Substantia nigra (tissue), 51 donors: ENCODE measurements at places on chromosomes 5 and 9.

- DNase-seq: no peak
Observed at GRCh38 chr9:17160327-17160726, 25.5 kb downstream of the CNTLN start.

DNA sequence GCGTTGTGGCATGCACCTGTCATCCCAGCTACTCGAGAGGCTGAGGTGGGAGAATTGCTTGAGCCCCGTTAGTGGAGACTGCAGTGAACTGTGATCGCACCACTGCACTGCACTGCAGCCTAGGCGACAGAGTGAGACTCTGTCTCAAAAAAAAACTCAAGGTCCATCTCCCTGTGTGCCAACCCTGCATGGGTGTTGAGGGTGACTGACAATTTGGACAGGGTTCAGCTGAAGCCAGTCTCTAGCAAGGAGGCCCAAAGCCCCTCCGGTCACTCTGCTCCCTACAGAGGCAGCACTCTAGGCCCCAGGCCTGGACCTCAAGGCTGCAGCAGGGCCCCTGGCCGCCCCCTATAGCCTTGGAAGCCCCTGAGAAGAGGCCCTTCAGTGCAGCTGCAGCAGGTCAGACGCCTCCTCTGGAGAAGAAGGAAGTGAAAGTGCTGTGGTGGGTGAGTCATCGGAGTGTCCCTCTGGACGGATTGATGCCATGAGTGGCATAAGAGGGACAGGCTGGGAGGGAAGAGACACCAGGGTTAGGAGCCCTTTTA is 39.2 kb upstream of the NEK6 start:
- peak; percentile 49 for DNase-seq

DNA sequence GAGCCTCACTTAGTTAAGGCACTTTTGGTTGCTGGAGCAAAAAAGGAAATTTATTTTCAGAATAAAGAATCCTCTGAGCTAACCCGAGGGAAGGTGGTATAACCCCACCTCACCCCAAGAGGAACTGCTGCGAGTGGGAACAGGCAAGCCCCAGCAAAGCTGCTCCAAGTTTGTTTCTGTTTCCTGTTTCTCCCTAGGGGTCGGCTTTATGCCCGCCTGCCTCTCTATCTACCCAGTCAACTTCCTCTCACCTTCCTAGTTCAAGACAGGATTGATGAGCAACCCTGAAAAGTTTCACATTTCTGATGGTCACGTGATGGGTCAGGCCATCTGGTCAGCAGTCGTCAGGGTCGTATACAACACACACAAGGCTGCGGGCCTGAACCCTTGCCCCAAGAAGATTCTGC is 31.1 kb downstream of the TRIO start:
- no peak for DNase-seq

DNA sequence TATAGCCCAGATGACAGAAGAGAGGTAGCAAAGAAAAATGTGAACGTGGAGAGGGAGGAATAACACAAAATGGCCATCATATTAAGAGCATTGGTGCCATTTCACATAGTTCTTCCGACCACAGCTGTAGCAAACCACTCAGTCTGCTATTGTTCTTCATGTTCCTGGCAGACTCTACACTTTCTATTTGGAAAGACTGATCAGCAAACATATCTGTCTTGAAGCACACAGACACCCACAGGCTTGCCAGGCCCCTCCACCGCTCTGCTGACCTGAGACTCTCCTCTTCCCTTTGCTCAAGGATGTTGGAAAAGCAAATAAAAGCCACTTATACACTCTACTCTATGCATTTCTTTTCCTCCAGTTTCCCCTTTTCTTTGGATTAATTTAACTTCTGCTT is 298.0 kb downstream of the FBXL7 start:
- no peak for DNase-seq

GRCh38 chr5:68884144-68884754 is 209.6 kb upstream of the SLC30A5 start:
- DNase-seq: no peak

GRCh38 chr9:16363916-16364315 is 506.6 kb downstream of the BNC2 start:
- no peak for DNase-seq

DNA sequence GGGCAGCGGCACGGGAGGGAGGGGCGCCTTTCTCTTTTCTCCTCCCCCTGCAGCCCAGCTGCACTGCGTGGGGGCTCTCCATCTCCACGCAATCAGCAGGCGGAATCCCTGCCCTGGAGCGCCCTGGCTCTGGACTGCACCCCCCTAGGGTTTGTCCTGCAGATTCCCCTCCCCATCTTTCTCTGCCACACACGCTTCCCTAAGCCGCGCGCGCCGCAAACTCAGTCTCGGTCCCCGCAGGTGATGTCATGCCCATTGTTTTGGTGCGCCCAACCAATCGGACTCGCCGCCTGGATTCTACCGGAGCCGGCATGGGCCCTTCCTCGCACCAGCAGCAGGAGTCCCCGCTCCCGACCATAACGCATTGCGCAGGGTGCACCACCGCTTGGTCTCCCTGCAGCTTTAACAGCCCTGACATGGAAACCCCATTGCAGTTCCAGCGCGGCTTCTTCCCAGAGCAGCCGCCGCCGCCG is at the start of gene KCNN2:
KCNN2 (plus strand) TSS at position 347 of the 473 bp plus-strand sequence; CDS start at position 417, 70 bp downstream.
- DNase-seq: peak; percentile 22

DNA sequence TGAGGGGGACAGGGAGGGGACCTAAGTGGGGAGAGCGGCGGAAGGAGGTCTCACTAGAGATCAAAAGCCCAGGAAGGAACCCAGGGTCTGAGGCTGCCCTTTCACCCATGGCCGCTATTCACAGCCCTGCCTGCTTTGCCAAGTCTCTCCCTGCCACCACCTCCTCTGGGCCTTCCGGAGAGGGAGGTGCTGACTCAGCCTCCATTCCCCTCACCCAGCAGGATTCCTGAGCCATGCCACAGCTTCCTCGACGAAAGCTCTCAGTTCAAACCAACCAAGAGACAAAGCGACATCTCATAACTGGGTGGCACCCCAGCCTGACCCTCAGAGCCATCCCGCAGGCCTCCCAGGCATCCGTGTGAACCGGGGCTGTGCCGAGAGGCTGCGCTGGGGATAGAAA is 36.7 kb downstream of the PAX5 start:
- no peak for DNase-seq

DNA sequence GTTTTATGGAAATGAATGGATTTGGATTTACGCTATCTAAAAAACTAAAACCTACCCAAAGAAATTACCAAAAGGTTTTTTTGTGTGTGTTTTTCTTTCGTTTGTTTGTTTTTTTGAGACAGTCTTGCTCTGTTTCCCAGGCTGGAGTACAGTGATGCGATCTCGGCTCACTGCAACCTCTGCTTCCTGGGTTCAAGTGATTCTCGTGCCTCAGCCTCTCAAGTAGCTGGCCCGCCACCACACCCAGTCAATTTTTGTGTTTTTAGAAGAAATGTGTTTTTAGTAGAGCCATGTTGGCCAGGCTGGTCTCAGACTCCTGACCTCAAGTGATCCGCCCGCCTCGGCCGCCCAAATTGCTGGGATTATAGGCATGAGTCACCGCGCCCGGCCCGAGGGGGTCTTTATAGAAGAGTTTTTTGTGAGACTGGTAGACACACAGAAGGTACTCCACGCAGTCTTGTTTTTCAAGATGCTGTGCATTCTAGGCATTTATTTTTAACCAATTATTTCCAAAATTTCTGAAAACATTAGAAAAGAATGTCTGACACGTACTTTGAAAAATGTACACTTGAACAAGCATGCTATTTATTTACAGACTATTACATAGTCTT is 75.7 kb downstream of the NR6A1 start:
- no peak for DNase-seq

- DNase-seq: no peak
Observed at GRCh38 chr5:80894083-80894482, 66.1 kb upstream of the RASGRF2 start.

- no peak for DNase-seq
Observed at GRCh38 chr5:127517110-127517479, 345 bp upstream of the PRRC1 start.

DNA sequence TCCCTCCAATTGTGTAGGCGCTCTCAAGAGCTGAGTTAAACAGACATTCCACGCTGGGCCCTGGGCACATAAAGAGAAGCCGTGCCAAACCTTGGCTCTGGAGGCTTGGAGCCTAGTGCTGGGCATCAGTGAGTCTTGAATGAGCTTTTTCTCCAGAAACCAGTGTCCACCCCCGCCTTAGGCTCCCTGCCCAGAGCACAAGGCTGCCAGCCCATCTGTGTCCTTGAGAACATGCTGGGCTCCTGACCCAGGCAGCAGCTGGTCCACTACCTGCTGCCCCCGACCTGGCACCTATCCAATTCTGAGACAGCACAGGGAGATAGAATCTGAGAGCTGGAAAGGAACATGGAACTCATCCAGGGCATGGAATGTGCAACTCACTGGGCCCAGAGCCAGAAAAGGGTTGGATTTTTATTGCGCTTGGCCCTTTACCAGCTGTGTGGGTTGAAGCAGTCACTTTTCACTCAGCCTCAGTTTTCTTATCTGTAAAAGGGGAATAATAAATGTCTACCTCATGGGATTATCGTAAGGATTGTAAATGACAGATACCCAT is 92.4 kb upstream of the CPLX2 start:
- peak; percentile 3 for DNase-seq

- no peak for DNase-seq
Observed at GRCh38 chr5:125042261-125042890, 295.9 kb upstream of the ZNF608 start.

GRCh38 chr9:124594225-124594624 is 87.0 kb upstream of the NR5A1 start:
- no peak for DNase-seq

DNA sequence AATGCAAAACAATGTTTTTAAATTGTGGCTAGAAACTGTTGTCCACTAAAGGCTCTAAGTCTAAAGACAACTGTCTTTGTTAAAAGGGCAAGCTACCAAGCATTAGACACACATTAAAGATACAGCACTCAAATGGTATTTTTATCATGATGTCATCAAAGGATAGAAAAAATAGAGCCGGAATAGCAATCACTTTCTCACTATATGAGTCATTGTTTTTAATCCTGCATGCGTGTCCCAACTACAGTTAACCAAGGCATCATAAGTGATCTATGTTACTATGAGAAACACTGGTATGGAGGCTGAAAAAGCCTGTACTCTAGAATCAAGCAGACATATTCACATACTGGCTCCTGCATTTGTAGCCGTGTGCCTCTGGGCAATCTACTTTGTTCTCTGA is 1.9 kb upstream of the PJA2 start:
- no peak for DNase-seq

- DNase-seq: no peak
Observed at GRCh38 chr9:12212860-12213259, 480.3 kb upstream of the TYRP1 start.

GRCh38 chr9:3224931-3225330 is 300.9 kb downstream of the RFX3 start:
- peak; percentile 44 for DNase-seq

DNA sequence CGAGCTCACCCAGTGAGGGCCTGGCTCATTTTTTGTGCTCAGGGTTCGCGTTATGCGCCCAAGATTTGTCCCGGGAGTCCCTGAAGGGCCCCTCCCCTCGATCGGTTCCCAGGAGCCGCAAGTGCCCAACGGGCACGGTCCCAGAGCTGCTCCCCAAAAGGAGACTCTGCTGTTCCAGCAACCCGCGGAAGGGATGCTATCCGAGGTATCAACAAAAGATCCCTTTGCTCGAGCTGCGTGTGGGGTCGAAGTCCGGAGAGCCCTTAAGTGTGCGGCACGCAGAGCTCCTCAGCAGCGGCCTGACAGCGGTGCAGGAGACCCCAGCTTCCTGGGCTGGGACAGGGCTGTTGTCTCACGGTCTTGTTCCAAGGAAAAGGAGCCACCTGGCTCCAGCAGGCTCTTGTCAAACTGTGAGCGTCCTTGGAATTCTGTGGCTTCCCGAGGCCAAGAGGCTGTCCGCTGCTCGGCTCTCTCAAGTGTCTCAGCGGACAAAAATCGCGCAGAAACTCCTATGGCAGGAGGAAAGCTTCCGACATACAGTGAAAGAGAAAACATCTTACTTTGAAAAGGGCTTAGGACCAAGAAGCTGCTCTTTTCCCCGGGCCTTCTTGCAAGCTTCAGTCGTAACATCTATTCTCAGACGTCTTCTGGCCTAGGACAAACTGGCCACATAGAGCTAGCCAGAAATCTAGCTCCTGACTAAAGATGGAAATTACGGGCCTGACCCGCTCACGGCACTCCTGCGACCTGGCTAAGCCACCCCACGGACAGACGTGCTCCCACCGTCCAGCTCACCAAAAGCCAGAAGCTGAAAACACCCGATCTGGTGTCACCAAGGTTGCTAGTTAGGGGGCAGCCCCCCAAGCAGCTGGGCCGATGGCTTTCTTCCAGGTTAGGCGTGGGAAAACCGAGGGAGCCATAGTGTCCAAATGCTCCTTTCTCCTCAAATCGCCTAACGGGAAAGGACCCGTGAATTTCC is 2.6 kb upstream of the FOXB2 start:
- no peak for DNase-seq

- no peak for DNase-seq
Observed at GRCh38 chr5:43616535-43616934, 13.6 kb downstream of the NNT start.
